SW 1271 (cell line): ENCODE measurements at places on chromosomes 7 and 10.

DNA sequence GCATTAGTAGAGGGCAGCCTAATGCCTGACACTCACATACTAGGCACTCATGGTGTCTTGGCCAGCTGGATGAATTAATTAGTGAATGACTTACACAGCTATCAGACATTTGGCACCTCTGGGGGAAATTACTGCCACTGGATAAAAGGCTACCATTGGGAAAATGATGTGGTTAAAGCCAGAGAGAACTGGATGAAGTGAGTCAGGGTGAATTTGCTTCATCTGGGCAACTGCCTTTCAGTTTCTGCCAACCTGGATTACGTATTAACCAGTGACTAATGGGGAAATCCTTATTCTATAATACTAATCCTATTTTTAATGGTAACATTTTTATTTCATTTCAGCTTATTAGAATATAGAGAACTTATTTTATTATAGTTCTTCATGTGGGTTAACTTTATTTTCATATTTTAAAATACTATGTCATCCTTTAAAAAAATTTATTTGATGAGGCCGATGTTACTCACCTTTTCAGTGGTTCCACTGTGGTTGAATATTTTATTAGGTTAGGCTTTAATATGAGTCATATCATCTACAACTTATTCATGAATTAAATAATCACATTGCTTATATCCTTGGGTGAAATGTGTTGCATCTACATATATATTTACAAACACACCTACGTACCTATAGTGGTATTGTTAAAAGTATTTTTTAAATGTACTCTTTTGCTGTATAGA lies 85.6 kb upstream of the CAPZA2 start:
- DNase-seq, result peak; percentile 37

- no peak for DNase-seq
These were observed 17.0 kb downstream of the PIK3AP1 start for GRCh38 chr10:96703358-96703757.

DNA sequence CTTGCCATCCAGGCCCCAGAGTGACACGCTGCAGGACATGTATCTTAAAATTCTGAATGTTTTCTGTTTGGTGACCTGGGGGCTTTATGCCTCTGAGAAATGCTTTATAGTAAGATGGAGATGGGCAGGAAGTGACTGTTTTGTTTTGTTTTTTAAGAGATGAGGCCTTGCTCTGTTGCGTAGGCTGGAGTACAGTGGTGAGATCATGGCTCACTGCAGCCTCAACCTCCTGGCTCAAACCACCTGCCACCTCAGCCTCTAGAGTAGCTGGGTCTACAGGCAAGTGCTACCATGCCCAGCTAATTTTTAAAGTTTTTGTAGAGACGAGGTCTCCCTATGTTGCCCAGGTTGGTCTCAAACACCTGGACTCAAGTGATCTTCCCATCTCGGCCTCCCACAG lies 20.6 kb downstream of the ZNF777 start:
- DNase-seq, result no peak

GRCh38 chr10:12814166-12814565 lies 187.3 kb downstream of the CCDC3 start:
- DNase-seq, result no peak

GRCh38 chr7:87512906-87513305 lies 37.4 kb upstream of the ABCB4 start:
- DNase-seq, result no peak

GRCh38 chr7:38825721-38826440 lies 83.1 kb downstream of the VPS41 start:
- no peak for DNase-seq

DNA sequence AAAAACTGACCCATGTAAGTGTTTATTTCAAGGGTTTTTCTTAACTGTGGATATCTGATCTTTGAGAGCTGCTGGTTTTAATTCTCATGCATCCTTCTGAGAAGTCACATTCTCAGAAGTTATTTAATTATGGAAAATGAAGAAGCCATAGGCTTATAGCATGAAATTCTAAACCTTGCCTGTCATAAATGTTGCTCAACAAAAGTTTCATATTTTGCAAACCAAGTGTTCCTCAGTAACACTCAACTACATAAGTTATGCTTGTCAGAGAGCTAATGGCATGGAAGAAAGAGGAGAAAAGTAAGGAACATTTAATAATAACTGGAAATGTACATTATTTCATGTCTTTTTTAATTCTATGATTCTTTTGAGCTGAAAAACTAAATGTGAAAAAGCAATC lies 78.6 kb upstream of the MPP7 start:
- no peak for DNase-seq

- DNase-seq, result no peak
These were observed 72.7 kb upstream of the AOAH start for GRCh38 chr7:36796850-36797536.

- DNase-seq, result no peak
These were observed 341.5 kb upstream of the NPVF start for GRCh38 chr7:25569765-25570164.

- no peak for DNase-seq
These were observed 9.4 kb upstream of the HK1 start for GRCh38 chr10:69268761-69269416.

- DNase-seq, result peak; percentile 6
These were observed 50.8 kb downstream of the ZRANB1 start for GRCh38 chr10:124992462-124993344.

DNA sequence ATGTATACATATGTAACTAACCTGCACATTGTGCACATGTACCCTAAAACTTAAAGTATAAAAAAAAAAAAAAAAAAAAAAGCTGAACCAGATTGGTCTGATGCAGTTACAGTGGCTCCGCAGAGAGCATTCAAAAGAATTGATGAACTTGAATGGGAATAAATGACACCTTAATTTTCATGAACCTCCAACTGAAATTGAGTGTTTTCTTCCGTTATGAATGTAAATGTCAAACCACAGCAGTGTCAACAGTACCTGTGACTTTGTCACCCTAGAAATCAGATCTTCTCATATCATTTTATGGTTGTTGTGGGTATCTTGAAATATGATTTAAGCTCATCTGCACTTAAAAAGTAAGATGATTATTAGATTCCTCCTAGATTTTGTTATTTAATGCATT lies 32.7 kb upstream of the SRGN start:
- no peak for DNase-seq

- no peak for DNase-seq
These were observed 3.1 kb upstream of the PYROXD2 start for GRCh38 chr10:98417973-98418664.

GRCh38 chr7:39406467-39406866 lies 159.7 kb upstream of the YAE1 start:
- no peak for DNase-seq

DNA sequence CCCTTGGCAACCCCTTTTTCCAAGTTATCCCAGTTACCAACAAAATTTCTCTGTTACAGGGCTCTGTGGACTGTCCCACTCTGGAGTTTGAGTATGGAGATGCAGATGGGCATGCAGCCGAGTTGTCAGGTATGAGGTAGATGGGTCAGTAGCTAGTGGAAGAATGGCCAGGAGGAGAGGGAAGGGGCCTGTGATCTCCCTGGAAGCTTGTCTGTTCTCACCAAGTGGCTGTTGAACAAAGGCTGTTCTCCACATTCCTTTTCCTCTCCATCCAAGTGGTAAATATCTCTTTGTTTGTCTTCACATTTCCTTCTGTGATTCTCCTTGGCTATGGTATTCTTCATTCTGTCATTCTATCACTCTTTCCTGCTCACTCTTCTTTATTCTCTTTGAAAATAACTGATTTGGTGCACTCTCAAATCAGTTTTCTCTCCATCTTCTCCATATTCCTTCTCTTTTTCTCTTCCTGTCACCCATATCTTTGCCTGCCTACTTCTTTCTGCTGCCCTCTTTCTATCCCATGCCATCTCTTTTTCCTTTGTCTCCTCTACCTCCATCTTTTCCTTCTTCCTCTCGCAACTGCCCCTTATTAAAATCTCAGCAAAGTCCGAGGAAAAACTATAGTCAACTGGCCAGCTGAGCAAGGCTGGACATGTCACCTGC lies 5.9 kb downstream of the STRIP2 start:
- no peak for DNase-seq

GRCh38 chr10:15451137-15452094 lies 80.3 kb upstream of the FAM171A1 start:
- DNase-seq, result no peak

DNA sequence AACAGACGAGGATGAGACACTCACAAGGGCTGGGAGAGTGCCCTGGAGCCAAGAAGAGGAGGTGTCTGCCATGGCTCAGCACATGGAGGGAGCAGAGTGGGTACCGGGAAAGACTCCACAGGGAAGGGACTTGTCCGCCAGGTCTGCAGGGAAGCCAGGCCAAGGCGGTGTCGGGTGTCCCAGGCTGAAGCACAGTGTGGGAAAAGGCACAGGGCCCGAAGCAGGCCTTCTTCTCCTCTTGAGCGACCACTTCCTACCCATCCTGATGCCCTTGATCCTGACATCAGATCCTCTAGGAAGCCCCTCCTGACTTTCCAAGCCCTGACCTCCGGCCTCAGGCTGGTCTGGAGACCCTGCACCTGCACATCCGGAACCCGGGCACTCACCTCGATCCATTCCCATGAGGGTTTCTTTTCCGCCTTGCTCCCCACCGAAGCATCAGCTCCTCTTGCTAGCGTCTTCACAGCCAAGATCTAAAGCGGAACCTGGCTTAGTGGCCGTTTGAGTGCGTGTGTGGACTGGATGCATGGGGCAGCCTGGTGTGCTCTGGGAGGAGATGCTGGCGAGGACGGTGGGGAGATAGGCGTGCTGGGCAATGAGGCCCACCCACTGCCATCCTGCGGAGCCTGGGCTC lies 8.5 kb downstream of the CALML3 start:
- DNase-seq, result no peak

- no peak for DNase-seq
These were observed 82.8 kb upstream of the PPP2R2D start for GRCh38 chr10:131817866-131818509.

DNA sequence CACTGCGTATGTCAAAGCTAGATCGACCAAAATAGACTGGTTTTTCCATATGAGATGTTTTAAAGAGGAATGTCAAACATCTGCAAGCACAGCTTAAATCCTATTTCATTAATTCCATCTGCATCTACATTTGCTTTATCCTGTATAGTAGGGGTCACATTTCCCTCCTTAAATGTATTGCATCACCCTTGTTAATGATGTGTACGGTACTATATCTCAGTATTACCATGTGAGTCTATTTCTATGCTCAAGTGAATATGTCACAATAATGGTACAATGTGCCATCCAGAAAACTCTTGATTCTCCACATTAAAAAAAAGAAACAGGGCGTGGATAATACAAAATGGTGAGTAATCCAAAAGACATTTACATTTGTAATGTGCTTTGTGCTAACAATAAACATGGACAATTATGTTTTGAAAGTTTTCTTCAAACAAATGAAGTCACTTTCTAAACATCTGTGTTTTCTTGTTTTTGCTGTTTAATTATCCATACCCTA lies 56.6 kb downstream of the TWIST1 start:
- DNase-seq, result no peak

DNA sequence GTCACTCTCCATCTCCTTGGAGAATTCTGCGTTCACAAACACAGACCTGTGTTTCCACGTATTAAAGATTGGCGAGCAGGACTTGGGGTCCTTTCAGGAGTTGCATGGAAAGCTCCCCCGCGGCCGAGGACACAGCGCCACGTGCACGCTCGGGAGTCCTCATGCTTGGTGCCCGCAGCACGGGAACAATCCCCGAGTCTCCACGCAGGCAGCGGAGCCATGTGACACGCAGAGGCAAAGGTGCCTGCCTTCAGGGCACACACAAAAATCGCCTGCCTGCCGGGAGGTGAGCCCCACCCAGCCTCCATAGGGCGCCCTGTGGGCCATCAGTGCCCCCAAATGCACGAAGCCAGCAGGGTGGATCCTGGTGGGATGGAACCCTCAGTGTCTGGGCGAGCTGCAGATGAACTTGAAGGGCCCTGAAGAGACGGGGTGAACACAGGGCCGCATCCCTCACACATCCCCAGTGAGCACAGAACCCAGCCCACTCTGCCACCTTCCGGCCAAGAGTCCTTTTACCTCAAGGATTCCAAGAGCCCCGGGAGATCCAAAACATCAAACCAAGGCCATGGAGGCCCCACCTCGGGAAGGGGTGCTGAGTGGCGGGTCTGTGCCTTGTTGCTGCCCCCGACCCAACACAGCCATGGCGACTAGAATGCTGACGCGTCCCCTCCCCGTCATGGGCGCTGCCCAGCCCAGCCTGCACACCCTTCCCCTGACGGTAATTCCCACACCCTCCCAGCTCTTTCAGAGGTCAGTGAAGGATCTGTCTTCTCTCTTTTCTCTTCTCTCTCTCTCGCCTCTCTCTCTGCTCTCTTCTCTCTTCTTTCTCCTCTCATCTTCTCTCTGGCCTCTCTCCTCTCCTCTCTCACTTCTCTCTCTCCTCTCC lies 55.9 kb downstream of the CFAP46 start:
- DNase-seq, result peak; percentile 6

DNA sequence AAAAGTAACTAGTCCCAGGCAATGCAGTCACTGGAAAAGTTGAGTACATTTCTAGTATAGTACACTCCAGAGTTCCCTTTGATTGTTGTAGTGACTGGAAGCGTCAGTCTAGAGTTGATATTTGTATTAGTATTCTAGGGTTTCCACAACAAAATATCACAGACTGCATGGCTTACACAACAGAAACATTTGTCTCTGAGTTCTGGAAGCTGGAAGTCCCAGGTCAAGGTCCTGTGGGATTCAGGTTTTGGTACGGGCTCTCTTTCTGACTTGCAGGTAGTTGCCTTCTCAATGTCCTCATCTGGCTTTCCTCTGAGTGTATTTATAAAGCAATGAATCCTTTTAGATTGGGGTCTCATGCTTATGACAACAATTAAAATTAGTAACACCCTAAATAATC lies 1119.1 kb upstream of the PHF14 start:
- DNase-seq, result no peak

DNA sequence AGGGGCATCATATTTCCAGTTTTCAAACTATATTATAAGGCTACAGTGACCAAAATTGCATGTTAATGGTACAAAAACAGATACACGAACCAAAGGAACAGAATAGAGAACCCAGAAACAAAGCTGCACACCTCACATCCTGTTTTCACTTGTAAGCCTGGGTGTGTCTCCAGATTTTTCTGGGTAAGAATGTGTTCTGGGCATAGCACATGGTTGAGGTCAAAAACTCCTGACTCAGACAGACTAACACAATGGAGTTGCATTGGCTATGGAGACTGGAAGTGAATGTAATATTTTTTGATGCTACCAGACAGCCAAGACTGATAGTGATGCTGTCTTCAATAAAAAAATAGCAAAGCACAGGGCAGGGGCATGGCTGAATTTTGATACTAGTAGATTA lies 1175.2 kb downstream of the NXPH1 start:
- no peak for DNase-seq

- no peak for DNase-seq
These were observed 639.4 kb downstream of the CALN1 start for GRCh38 chr7:71772779-71773178.

DNA sequence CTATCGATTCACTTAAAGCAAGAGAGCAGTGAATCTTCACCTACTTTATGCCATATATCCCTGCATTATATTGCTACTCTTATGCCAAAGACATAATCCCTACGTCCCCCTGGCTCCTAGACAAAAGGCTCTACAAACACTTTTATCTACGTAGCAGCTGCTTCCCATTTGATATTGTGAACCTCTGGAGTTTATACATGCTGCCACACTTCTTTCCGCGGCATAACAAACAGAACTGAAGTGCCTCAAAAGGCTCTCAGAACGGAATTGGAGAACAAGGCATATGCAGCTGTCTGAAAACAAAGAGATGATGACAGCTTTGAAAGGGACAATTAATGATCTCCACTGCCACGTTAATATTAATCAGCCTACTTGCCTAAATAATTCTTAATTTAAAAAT lies 985.6 kb upstream of the LRRN3 start:
- DNase-seq, result no peak

GRCh38 chr10:92203919-92204623 lies 86.8 kb downstream of the CPEB3 start:
- no peak for DNase-seq

- DNase-seq, result peak; percentile 67
These were observed 1.6 kb downstream of the FZD8 start for GRCh38 chr10:35640474-35640873.
